Stimulated activated CD8-positive, alpha-beta memory T cell treated with anti-CD3 and anti-CD28 coated beads, Interleukin-7, amount 100 ng/mL, for 1 hour (primary cell): ENCODE measurements at places on chromosomes 1 and 21.

- DNase-seq: no peak
Observed at GRCh38 chr1:154405747-154406571, 816 bp downstream of the IL6R start.

DNA sequence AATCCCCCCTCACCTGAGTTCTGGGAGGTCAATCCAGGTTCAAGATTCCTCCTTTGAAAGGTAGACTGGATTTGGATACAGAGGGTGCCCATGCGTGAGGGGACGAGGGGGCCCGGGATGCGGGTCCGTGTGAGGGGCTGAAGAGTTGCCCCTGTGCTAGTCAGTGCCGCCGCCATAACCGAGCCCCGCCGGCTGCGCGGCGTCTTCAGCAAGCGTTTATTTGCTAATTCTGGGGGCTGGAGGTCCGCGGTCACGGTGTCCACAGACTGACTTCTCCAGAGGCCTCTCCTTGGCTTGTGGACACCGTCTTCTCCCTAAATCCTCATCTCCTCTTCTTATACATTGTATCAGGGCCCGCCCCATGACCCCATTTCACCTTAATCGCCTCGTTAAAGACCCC is 20.9 kb upstream of the SAMD11 start:
- no peak for DNase-seq

- no peak for DNase-seq
Observed at GRCh38 chr1:33143698-33144097, 38.1 kb downstream of the TRIM62 start.

DNA sequence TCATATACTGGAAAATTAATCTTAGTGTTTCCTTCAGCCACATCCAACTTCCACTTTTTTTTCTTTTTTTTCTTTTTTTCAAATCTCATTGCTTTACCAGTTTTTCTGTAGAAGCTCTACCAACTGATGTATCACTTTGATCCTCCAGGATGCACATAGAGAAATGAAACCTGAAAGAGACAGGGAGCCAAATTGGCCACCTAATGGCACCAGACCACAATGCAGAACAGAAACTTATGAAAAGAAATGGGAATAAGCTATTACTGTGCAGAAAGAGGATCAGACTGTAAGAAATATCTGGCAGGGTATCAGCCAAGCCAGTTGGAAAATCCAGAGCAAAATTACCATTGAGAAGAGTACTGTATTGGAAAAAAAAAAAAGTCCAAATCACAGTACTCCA is 1514.2 kb downstream of the MRPL39 start:
- no peak for DNase-seq

- no peak for DNase-seq
Observed at GRCh38 chr1:77986810-77987209, 7.9 kb upstream of the FUBP1 start.

DNA sequence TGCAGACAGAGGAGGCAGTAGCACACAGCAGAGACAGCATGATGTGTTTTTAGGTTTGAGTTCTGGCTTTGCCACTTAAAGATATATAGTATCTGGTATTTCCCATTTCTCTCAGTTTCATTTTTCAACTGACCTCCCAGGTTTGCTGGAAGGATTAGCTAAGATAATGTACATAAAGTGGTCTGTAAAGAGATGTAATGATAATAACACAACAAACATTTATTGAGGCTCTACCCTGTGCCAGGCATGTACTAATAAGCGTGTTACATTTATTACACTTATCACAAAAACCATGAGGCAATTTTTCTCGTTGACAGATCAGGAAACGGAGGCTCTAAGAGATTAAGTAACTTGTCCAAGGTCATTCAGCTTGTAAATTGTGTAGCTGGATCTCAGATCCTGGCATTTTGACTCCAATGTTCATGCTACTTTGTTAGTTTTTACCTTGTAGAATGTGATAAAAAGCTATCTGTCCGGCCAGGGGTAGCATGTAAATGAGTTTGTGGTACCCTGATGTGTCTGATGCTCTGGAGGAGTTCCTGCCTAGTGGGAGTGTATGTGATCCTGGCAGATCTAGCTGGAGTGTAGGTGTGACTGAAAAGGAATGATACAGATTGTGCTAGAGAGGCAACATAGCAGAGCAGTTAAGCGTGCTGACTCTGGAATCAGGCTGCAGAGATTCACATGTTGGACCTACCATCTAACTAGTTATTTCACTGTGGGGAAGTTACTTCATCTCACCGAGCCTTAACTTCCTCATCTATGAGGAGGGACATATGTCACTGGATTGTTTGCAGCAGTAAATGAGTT is 146.6 kb downstream of the VPS13D start:
- DNase-seq: no peak

DNA sequence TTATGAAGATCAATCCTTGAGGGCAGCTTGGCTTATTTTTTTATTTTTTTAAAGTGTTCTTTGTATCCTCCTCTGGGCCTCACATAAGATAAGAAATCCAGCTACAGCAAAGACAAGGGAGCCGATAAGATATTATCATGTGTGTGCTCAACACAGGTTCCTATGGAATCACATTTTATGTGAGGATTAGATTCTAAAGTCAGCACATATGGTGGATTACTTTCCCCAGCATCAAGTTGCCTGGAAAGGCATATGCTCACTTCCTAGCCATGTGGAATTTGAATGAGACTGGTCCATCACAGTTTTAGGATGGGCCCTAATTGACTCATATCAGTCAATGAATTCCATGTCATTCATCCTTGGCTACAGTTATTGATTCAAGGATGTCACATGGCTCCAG is 456.9 kb upstream of the LRRC7 start:
- no peak for DNase-seq

- no peak for DNase-seq
Observed at GRCh38 chr1:25442178-25442577, 11.5 kb downstream of the MACO1 start.

DNA sequence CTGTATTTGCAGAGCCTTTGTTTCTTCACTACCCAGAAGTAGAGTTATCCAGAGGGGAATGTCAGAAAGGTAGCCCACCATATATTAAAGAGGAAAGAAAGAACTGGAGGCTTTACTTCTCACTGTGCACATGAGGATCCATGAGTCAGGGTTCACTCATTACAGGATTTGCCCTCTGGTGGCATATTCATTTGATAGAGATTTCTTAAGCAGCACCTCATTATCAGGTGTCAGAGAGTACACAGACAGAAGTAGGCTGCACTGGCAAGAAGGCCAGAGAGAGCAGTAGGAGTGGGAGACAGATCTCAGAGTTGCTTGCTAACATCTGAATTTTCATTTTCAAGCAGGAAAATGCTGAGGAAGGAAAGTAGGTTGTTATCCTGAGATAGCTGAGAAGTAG is 123.8 kb downstream of the PIK3R3 start:
- no peak for DNase-seq

GRCh38 chr1:232329103-232329813 is 300.7 kb downstream of the SIPA1L2 start:
- DNase-seq: no peak

DNA sequence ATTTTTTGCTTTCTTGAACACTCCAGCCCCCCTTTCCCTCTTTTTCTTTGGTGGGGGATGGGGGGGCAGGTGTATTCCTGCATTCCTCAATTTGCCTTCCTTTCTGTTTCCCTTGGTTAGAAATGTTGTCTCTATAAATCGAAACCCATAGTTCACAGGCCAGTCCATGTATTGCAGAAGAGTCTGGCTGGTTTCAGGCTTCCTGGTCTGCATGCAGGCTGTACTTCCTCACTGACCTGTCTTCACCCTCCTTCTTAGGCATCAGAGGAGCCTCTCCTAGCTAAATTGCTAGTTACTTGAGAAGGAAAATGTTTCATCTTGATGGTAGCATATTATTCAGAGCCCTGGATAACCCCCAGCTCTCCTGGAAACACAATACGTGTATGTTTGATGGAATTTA is 140.0 kb downstream of the SPATA46 start:
- no peak for DNase-seq

- DNase-seq: no peak
Observed at GRCh38 chr1:29647581-29647980, 411.3 kb downstream of the PTPRU start.

GRCh38 chr1:204991342-204991844 is 51.6 kb upstream of the CNTN2 start:
- no peak for DNase-seq

GRCh38 chr1:238675221-238675620 is 711.1 kb upstream of the CHRM3 start:
- DNase-seq: no peak
